ENCODE measurements at places on chromosomes 4 and X. TPM values are rescaled to one million over a fixed set of nuclear protein-coding genes. Genes with fewer than 3 reads are reported as not detected.

Gene AFP
- not detected for total RNA-seq

GRCh38 chr4:142845293-142846107 lies 601 bp downstream of the INPP4B start:
- DNase-seq = no peak

GRCh38 chr4:88366460-88366859 lies 12.2 kb upstream of the HERC6 start:
- DNase-seq = no peak

DNA sequence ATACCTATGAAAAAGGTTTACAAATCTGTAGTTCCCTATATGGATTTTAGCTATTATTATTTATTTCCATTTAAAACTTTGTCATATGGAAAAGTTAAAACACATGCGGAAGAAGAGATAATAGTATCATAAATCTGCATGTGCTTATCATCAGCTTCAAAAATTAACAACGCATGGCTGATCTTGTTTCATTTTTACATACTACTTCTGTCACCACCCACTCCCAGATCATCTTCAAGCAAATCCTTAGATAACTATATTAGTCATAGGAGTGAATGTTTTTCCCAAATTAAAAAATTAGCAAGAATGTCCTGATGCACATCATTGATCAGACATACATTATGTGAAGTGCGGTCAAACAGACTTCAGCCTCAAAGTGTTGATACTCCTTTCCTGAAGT lies 24.6 kb upstream of the MOB1B start:
- no peak for DNase-seq

Gene REELD1
- not detected for total RNA-seq

DNA sequence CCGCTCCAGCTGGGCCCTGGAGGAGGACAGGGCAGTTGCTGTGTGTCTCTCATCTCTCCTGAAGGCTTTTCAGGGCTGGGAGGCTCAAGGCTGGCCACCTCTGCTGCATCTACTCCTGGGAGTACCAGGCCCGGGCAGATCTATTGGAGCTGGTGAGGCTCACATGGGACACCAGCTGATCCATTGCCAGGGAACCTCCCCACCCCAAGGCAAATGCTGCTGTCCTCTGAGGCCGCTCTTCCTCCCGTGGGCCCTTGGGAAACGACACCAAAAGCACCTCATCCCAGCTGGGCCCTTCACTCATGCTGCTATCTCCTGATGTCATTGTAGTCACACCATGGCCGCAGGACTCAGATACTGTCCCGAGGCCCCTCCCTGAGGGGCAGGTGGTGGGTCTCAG lies 3.6 kb downstream of the UBL4A start:
- no peak for DNase-seq

DNA sequence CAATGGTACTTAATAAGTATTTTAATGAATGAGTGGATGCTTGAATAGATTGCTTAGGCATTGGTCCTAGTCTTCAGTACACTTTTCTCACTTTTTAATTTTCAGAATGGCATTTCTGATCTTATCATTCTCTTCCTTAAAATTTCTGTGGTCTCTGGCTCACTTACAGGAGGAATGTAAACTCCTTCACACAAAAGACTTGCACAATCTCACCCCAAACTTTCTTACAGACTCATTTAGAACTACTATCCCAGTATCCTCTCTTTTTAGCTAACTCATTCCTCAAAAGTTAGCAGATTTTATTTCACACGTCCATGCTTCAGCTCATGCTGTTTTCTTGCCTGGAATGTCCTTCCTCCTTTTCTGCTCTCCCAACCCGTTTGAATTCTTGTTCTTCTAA lies 350.1 kb downstream of the GRXCR1 start:
- DNase-seq = no peak

DNA sequence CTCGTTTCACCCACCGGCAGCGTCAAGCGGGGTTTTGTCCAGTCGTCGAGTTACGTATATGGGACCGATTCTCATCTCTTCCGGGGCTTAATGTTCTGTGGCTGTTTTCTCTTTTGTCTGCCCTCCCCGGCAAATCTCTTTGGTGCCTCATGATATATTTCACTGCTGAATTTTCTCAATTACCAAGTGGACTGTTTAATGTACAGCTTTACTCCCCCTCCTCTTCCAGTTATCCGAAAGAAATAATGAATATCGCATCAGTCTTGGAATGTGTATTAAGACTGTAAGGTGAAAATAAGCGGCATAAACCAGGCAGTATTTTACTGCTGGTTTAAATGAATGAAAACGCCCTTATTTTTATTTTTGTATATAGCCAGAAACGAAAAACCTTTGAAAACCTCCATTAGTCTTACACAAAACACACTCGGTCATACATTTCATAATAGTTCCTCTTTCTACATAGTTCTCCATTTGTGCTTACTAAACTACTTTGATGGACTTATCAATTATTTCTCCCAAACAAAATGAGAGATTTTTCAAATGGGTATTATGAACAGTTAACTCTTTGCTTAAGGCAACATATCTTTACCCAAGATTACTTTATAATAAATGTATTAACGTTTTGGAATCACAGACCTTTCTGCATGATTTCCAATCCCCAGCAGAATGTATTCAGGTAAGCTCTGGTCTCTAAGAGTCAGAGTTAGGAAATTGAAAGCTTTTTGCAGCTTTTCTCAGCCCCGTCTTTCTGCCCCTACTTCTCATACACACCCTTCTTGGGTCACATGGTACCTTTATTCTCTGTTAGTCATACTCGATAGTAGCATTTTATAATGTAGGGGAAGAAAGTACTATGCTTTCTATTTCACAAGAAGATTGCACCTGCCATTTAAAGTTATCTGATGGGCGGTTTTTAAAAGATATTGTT lies 979 bp downstream of the RP2 start:
- DNase-seq = no peak

GRCh38 chr4:76747563-76747962 lies 150.4 kb downstream of the SOWAHB start:
- no peak for DNase-seq

Gene SHROOM2
- 5.8 TPM for total RNA-seq

Gene GAGE13
- total RNA-seq = not detected

GRCh38 chr4:29423836-29424721 lies 1296.1 kb upstream of the PCDH7 start:
- no peak for DNase-seq

Gene TIGD4
- 2.9 TPM for total RNA-seq

Gene DMRTC1
- total RNA-seq = not detected

DNA sequence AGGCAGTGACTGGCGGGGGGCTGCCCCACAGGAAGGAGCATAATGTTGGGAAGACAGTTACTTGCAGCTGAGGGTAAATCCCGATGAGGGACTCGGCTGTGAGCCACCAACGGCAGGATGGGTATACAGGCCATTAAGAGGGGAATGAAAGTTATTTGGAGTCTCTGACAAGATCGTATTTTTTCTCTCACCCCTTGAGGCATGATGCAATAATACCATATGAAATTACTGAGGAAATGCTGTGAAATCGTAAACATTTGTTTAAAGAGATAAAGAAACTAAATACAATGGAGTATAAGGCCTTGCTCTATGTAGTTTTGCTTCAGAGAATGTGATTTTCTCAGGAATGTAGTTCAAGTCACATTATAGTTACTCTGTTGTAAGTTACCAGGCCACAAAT lies 12.7 kb downstream of the IL1RAPL1 start:
- no peak for DNase-seq

DNA sequence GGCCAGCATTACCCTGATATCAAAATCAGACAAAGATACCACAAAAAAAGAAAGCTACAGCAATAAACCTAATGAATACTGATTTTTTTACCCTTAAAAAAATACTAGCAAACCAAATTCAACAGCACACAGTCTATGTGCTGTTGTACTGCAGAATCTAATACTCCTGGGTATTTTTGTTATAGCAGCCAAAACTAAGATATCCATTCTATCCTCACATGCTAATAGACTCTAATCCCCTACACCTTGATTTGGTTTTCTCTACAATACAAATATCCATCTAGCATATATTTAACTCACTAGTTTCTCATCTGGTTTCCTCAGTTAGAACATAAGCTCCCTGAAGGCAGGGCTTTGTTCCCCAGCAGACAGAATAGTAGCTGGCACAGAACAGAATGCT lies 12.4 kb downstream of the CLOCK start:
- no peak for DNase-seq

DNA sequence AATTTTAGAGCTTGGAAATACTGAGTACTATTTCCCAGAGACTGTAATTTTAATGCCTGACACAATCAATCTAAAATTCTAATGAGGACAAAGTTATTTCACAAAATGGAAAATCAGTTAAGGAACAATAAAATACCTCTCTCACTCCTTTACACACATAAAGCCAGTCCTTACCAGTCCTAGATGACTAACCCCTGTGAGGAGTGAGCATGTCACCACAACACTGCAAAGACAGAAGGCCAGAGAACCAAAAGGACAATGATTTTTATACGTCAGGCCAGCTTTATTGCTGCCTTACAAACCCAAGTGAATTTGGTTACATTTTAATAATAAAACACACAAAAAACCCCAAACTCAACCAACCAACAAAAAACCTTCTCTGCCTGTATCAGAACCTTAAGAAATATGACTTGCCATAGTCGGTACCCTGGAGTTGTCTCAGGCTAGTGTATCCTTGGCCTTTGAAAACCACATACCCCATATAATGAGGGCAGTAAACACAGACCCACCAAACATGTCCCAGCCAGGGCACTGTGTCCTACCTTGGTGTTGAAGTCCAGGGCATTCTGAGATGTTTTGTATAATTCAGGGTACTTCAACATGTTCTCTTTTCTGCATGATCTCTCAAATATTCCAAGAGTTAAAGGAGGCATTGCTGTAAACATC lies 57.6 kb downstream of the SHISA3 start:
- DNase-seq = no peak

DNA sequence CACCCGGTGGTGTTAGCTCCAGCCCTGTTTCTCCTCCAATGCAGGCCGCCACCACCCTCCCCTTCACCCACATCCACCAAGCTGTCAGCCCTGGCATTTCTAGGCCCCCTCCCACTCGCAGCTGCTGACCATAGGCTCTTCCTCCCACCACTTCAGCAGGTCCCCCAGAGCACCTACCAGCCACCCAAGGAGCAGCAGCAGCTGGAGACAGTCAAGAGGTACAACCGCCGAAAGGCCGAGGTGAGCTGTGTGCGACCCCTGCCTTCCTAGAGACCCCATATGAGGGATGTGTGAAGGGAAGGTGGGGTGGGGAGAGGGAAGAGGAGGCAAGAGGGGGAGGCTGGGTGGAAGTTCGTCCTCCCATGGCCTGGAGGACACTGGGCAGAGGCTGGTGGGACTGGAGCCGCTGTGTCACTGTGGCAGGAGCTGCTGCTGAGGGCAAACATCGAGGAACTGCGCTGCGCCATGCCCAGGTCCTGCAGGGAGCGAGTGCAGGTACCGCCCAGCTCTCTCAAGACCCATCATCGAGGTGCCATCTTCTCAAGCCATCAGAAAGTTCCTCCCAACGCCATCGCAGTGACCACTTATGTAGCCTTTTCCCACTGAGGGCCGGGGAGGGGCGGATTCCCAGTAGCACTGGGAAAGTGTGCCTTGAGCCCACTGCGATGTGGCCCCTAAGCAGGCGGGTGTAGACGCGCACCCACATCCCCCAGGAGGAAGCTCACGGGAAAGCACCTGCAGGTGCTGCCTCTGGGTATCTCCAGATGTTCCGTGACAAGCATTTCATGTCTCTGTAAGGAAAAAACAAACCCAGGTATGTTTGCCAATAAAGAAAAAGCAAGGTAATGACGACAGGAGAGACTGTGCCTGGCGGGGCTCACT lies 19.2 kb upstream of the RNF4 start:
- DNase-seq = no peak

Gene RHOXF2
- total RNA-seq = not detected

Gene GPRASP3
- 14.3 TPM for total RNA-seq

Gene SOWAHD
- 0.26 TPM for total RNA-seq

Gene VEGFC
- 15.4 TPM for total RNA-seq

DNA sequence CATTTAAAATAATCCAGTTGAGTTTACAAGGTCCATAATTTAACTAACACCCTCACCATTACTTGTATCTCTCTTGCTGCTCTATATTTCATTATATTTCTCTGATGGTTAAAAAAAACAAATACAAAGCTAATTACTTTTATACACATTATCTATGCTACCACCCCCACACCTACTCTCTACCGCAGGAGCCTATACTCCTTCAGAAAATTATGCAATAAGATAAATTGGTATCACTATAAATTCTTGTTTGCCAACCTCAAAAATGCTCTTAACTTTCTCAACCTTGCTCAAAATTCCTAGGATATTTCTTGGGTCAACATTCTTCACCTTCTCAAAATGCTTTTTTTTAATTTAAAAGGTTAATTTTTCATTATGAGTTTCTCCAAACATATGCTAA lies 282.7 kb downstream of the KCTD8 start:
- DNase-seq = no peak

DNA sequence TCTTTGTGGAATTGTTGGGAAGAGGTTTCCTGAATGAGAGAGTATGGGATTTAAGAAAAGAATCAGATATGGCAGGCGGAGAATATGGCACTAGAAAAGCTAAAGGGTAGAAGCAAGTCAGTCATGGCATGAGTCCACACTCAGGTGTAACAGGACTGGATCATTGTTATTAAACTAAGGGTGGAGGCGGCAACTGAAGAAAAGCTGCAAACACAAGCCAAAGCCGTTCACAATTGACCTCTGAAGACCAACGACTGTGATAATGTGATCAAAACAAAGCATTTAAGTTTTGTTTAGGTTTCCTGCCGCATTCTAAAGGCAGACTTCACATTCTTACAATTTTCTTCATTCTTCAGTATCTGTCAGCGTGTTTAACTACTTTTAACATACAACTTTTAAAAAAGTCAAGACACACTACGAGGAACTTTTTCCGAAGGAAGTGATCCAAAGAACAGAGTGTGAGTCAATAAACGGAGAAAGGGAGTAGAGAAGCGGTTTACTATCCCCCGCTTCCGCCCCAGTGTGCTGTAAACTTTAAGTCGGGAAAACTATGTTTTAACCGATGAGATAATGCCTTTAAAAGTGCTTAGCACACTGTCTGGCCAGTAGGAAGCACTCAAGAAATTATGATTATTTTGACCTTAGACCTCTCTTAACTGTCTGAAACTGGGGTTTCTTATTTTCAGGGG lies 909 bp upstream of the SLAIN2 start:
- DNase-seq = peak; percentile 76

Gene CDKL2
- 0.90 TPM for total RNA-seq

- DNase-seq = no peak
These were observed 81.6 kb downstream of the NSUN7 start for GRCh38 chr4:40831146-40831907.

- no peak for DNase-seq
These were observed 91.5 kb downstream of the UPRT start for GRCh38 chrX:75365243-75365975.

Gene GYPE
- total RNA-seq = 2.3 TPM

GRCh38 chr4:37603070-37603468 lies 83.1 kb downstream of the RELL1 start:
- DNase-seq = peak; percentile 42

- no peak for DNase-seq
These were observed 137.2 kb downstream of the GUCY2F start for GRCh38 chrX:109344678-109345077.

GRCh38 chrX:44946771-44947170 lies 73.8 kb downstream of the KDM6A start:
- no peak for DNase-seq

- no peak for DNase-seq
These were observed 291.7 kb upstream of the EMCN start for GRCh38 chr4:100809506-100809905.

Gene PPP2R2C
- total RNA-seq = 3.0 TPM

Gene H2BW2
- total RNA-seq = not detected
